ENCODE measurements at places on chromosomes 4 and X.

DNA sequence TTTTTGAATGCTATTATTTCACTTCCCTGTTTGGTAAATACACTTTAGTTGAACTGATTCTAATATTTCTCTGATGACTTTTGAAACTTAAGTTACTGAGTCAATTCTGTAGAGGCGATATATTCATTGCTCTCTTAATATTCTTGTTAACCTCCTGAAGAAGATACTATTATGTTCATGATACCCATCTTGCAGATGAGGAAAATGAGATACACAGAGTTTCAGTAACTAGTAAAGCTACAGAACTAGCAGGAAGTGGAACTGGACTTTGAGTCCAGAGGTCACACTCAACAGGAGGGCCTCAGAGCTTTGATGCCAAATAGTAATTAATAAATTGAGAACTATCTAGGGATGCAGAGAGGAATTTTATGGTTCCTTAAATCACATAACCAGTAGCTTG lies 70.0 kb downstream of the PCDH7 start:
- no peak for DNase-seq

GRCh38 chr4:3335982-3336381 lies 43.2 kb downstream of the RGS12 start:
- DNase-seq = no peak

- no peak for DNase-seq
Observed at GRCh38 chr4:45100956-45101818, 374.8 kb upstream of the GNPDA2 start.

DNA sequence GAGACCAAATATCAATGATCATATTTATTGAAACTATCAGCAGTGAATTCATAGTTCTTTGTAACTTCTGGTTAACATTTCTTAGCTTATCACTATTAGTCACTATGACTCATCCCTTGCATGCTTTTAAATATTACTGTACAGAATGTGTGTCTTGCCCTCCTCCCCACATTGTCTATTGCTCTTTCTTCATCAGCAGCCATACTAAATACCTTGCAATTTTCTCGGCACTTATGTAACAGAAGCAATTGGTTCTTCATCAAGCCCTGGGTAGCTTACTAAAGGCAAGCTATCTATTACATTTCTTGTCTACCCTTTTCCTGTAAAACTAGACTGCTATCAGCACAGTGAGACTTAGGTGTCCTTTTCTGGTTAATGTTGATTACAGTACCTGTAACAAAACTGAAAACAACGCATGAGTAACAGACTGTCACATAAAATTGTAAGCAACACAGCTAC lies 8.2 kb downstream of the KLHL4 start:
- DNase-seq = no peak

GRCh38 chrX:17597836-17598439 lies 139.4 kb upstream of the SCML1 start:
- peak; percentile 20 for DNase-seq

DNA sequence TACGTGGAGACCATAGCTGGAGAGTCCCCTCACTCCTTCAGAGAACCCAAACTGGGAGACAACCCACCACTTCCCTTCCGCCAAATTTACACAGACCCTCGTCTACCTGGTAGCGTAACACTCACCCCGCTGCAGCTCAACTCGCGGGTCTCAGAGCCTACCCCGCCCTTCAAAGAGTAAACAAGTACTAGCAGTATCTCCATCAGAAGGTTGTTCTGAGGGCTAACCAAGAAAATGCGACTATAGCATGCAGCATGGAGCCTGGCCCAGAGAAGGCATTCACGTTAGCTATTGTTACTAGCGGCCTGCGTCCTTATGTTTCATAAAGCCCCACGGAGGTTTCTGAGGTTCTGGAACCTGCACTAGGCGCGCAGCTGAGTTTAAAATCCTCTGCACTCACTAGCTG lies 531 bp upstream of the MANBA start:
- no peak for DNase-seq

GRCh38 chrX:98357146-98357545 lies 1473.4 kb downstream of the RPA4 start:
- no peak for DNase-seq

Measured in NCI-H1930 (cell line).